ENCODE measurements at places on chromosomes 2 and 18. TPM values are rescaled to one million over a fixed set of nuclear protein-coding genes. Genes with fewer than 3 reads are reported as not detected.

- DNase-seq, result no peak
Measured at GRCh38 chr2:84823788-84824187, 57.1 kb downstream of the TRABD2A start.

The ANKRD36 gene
- 0.55 TPM for total RNA-seq

DNA sequence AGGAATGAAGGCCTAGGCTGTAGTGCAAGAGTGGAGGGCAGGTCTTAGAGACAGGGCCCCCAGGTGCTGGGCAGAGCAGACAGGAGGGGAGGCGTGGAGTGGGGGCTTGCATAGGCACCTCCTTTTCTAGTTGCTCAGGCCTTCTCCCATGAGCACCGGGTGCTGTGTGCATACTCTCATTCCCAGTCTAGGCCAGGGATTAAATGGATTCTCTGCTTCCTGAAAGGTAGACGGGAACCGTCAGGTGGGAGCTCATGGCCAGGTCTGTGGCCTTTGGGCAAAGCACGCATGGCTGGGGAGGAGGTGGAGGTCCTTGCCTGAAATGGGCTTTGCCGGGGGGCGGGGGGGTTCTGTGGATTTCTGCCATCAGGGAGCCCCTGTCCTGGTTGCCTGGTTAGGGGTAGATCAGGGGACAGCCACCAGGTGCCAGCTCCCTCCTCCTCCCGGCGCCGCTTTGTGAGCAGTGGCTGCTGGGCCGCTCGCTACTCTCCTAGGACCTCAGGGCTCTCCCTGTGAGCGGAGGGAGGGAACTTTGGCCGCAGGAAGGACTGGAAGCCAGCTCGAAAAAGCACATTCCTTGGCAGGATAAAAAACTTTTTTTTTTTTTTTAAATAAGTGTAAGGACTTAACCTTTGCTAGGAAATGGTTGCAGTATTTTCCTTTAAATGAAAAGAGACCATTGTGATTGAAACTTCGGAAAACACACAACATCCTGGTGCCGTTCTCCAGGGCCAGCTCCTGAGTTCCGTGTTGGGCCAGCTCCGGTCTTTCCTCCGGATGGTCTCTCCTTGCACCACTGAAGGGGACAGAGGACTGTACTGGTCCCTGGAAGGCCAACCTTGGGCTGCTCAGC is 82.8 kb upstream of the HAAO start:
- DNase-seq, result no peak

DNA sequence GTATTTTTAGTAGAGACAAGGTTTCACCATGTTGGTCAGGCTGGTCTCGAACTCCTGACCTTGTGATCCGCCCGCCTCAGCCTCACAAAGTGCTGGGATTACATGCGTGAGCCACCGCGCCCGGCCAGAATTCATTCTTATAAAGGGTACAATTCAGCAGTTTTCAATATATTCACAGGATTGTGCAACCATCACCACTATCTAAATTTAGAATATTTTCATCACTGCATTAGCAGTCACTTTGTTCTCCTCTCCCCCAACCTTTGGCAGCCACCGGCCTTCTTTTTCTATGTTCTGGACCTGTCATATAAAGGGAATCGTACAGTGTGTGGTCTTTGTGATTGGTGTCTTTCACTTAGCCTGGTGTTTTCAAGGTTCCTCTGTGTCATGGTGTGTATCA is 40.7 kb downstream of the TCF7L1 start:
- peak; percentile 57 for DNase-seq

The DPP10 gene
- total RNA-seq, result not detected

GRCh38 chr2:34105006-34105767 is 506.1 kb upstream of the FAM98A start:
- DNase-seq, result no peak
